ENCODE measurements at places on chromosomes 7 and 10.
A peak's percentile ranks its signal among the peaks of the same experiment; 100 is the strongest.

DNA sequence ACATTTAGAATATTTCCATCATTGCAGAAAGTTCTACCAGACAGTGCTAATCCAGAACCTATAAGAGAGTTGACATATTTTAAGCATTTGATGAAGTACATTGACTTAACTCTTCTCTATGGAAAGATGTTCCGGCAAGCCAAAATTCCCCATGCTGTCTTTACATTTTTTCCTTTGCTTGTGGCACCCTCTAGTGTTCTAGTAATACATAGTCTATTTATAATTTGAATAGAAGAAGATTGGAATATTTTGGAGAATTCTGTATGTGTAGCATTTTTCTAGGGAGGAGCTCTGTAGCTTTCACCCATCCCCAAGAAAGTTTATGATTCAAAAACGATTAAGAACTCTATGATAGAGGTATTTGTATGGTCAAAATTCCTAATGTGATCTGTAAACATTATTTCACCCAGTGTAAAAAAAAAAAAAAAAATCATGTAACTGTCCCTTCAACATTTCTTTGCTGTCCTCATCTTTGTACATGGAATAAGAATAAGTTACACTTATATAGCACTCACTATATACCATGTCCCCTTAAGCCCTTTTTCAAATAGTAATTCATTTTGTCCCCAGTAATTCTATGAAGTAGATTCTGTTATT is 33.2 kb downstream of the NRF1 start:
- DNase-seq: no peak

DNA sequence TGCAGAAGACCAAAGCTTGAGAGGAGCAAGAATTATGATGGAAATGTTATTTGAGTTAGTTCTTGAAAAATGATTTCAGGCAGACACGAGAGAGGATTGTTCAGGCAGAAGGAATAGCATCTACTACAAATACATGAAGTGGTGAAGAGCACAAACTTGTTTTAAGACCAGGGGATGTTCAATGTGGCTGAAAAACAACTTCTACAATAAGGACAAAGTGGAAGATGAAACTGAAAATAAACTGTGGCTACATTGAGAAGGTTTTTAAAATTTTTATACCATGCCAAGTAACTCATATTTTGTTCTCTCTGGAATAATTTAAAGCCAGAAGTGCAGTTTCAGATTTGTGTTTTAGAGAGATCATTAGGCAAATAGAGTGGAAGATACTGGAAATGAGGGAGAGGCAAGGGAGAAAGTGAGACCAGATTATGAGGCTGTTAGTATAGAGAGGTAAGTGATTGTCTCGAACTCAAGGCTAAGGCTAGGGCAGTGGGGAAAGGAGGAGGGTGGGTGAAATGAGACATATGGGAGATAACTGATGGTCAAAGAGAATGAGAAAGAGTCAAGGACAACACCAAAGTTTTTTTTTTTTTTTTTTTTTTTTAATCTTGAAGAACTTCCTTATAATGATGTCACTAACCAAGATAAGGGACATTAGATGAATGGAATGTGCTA is 115.4 kb downstream of the MDFIC start:
- DNase-seq: no peak

GRCh38 chr10:119203006-119203405 is 4.4 kb upstream of the GRK5 start:
- no peak for DNase-seq

- peak; percentile 15 for DNase-seq
These were observed 321.1 kb upstream of the NPVF start for GRCh38 chr7:25549271-25549921.

GRCh38 chr10:132609211-132609610 is 71.6 kb downstream of the INPP5A start:
- DNase-seq: no peak

- DNase-seq: no peak
These were observed 27.3 kb downstream of the DIP2C start for GRCh38 chr10:662223-662605.

DNA sequence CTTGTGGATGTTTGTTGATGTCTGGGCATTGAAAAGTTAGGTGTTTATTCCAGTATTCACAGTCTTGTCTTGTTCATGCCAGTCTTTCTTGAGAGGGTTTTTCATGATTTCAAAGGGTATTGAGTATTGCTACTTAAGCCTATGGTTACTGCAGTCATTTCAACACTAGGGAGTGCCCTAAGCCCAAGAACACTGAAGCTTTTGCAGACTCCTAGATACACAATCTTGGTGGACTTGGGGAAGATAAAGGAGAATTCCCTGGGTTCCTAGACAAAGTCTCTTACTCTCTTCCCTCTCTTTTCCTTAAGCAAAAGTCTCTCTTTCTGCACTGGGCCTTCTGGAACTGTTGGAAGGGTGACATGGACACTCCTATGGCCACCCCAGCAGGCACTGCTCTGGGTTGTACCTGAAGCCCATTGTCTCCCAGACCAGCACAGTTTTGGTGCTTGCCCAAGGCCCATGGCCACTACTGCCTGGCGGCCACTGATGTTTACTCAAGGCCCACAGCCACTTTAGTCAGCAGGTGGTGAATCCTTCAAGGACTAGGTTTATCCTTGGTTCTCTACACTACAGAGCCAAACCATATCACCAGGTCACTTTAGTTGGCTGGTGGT is 24.9 kb downstream of the SAMD9 start:
- peak; percentile 7 for DNase-seq

DNA sequence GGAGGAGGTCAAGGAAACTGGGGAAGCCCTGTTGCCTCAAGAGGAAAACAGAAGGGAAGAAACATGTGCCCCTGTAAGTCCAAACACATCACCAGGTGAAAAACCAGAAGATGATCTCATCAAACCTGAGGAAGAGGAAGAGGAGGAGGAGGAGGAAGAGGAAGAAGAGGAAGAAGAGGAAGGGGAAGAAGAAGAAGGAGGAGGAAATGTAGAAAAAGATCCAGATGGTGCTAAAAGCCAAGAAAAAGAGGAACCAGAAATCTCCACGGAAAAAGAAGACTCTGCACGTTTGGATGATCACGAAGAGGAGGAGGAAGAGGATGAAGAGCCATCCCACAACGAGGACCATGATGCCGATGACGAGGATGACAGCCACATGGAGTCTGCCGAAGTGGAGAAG is 82.7 kb upstream of the SAMD8 start:
- DNase-seq: no peak

DNA sequence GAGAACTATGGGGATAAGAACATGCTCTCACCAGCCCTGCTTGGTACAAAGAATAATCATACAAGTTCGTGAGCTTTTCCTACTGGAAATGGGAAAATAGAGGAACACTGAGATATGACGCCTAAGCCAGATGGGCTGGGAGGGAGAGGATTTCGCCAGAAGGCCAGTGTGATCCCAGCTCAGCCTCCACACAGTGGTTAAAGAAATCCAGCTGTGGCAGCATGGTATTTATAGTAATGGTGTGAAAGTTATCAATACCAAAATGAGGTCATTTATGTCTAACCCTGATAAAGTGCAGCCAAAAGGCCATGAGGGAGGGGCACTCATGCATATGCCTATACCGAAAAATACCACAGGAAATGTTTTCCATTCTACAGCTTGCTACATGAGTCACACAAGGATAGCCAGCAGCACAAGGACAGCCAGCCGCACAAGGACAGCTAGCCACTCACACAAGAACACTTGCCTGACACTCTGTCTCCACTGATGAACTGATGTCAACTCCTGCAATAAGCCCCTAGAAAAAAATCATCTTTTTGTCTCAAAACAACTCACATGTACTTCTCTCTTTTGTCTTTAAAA is 49.4 kb downstream of the FRMPD2 start:
- no peak for DNase-seq

GRCh38 chr10:11440250-11441150 is 170.9 kb downstream of the USP6NL start:
- DNase-seq: no peak

- no peak for DNase-seq
These were observed 1073.0 kb downstream of the XPNPEP1 start for GRCh38 chr10:108850138-108850854.

GRCh38 chr10:5779730-5780129 is 33.5 kb downstream of the GDI2 start:
- DNase-seq: no peak

- DNase-seq: no peak
These were observed 55.0 kb downstream of the CAV1 start for GRCh38 chr7:116579835-116580234.

All from HEK293T (cell line).